Esophagus squamous epithelium (tissue), 5 donors: ENCODE measurements at places on chromosomes 3 and 15.

GRCh38 chr15:99058421-99058870 is 46.4 kb upstream of the SYNM start:
- DNase-seq = no peak

- DNase-seq = no peak
These were observed 66.9 kb downstream of the TLE3 start for GRCh38 chr15:70030851-70031250.

GRCh38 chr3:182533394-182533793 is 259.9 kb upstream of the ATP11B start:
- DNase-seq = no peak

DNA sequence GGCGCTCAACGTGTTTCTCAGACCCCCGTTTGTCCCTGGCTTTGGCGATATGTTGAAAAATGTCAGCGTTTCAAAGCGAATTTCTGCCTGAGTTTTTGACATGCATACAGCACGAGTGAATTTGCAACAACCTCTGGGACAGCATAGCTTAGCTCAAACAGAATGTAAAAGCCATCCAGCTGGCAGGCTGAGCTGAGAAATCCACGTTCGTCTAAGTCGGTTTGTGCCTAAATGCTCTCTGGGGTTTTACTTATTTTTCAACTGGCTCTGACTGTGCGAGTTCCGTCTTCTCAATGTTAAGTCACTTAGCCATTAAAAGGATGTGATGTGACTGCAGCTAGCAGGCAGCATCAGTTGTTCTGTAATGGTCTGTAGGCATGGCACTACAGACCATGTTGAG is 243.5 kb upstream of the SLCO3A1 start:
- no peak for DNase-seq

- DNase-seq = no peak
These were observed 10.3 kb downstream of the PDZRN3 start for GRCh38 chr3:73614419-73614818.

GRCh38 chr3:123394391-123395020 is 54.4 kb downstream of the ADCY5 start:
- no peak for DNase-seq

- no peak for DNase-seq
These were observed 139.7 kb upstream of the CPNE4 start for GRCh38 chr3:132174500-132174899.
